ENCODE measurements at places on chromosomes 13 and 19.

DNA sequence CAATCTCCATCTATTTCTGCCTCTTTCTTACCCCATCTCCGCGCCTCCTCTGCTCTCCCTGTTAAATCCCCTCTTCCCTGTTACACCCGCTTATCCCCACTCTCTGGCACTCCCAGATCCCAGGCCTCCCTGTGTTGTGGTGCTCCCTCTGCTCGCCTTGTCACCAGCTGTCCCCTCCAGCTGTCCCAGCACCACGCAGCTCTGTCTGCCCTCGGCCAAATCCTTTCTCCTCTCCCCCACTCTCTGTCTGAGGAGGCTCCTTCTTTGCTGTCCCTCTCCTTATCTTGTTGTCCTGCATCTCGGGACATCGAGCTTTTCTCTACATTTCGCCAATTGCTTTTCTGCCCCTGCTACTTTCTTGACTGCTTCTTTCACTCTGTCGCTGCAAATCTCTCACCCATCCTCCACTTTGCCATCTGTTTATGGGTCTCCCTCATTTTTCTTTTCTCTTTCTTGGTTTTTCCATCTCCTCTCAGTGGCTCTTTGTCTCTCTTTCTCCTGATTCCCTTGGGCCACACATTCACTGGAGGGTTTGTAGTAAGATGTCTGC, 941 bp downstream of the ZNF160 start:
- no peak for DNase-seq

- no peak for DNase-seq
Observed at GRCh38 chr13:45713721-45714120, 11.6 kb downstream of the CBY2 start.

- no peak for DNase-seq
Observed at GRCh38 chr13:113485545-113485944, 5.0 kb downstream of the DCUN1D2 start.

DNA sequence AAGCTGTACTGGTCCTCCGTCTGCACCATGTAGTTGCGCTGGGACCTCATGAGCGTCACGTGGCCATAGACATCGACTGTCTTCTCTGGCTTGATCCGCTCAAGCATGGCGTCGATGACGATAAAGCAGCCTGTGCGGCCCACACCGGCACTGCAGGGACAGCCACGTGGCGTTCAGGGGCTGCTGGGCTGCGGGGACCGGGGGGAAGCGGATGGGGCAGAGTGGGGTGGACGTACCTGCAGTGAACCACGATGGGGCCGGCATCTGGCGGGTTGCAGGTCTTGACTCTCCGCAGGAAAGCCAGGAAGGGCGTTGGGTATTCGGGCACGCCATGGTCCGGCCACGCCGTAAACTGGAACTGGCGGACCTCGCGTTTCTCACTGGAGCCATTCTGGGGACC, 128.5 kb downstream of the PTPRS start:
- no peak for DNase-seq

GRCh38 chr13:32497589-32497988, 41.0 kb downstream of the N4BP2L2 start:
- DNase-seq: no peak

GRCh38 chr19:16223746-16224145, 26.0 kb downstream of the AP1M1 start:
- DNase-seq: no peak

- DNase-seq: no peak
Observed at GRCh38 chr19:39936020-39936419, 1.6 kb upstream of the FCGBP start.

GRCh38 chr13:92677571-92677970, 549.0 kb upstream of the GPC6 start:
- no peak for DNase-seq

- DNase-seq: no peak
Observed at GRCh38 chr13:112204346-112205327, 137.7 kb downstream of the SOX1 start.

DNA sequence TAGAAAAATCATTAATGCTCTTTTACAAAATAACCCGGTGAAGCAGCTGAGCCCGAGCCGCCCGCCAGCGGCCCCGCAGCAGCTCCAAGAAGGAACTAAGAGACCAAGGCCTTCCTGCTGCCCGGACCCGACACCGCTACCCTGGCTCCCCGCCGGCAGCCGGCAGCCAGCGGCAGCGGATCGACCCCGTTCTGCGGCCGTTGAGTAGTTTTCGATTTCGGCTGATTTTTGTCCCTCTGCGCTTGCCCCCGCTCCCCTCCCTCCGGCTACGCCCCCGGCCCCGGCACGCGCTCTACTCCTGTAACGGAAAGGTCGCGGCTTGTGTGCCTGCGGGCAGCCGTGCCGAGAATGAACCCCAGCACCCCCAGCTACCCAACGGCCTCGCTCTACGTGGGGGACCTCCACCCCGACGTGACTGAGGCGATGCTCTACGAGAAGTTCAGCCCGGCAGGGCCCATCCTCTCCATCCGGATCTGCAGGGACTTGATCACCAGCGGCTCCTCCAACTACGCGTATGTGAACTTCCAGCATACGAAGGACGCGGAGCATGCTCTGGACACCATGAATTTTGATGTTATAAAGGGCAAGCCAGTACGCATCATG, at the start of gene PABPC3:
Gene PABPC3, plus strand, starts transcription at position 286 of the 603 bp plus-strand sequence. Its CDS starts 63 bp downstream, at position 349.
- no peak for DNase-seq

DNA sequence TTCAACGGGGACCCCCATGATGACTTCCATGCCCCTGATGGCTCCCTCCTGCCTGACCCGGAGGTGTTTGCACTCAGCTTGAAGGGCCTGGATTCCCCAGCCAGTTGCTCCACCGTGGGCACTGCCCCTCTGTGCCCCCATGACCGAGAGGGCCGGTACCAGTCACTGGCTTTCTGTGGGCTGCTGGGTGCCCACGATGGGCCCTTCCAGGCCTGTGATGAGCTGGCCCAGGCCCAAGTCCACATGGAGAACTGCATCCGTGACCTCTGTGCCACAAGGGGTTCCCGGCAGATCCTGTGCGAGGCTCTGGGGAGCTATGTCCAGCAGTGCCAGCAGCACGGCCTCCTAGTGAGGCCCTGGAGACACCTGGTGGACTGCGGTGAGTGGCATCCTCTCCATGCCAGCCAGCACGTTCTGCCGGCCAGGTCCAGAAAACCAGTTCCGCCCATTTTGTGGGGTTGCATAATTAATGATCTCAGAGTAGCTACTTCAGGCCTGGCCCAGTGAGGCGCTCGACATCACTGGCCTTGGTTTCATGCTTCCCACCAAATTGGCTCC, 34.9 kb upstream of the FXYD3 start:
- no peak for DNase-seq

DNA sequence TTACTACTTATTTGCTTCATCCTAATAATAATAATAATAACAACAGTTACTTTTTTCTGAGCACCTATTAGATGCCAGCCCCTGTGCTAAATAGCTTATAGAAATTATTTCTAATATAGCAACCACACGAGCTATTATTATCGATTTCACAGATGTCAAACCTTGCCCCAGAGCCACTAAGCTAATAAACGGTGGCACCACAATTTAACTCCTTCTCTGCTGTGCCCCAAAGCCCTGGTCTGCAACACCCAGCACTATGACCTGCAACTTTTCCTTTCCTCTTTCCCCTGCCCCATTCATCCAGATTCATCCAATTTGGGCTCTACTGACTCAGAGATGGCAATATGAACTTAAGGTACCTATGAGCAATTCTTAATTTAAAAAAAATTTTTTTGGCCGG, 6.4 kb downstream of the RFX2 start:
- DNase-seq: no peak

DNA sequence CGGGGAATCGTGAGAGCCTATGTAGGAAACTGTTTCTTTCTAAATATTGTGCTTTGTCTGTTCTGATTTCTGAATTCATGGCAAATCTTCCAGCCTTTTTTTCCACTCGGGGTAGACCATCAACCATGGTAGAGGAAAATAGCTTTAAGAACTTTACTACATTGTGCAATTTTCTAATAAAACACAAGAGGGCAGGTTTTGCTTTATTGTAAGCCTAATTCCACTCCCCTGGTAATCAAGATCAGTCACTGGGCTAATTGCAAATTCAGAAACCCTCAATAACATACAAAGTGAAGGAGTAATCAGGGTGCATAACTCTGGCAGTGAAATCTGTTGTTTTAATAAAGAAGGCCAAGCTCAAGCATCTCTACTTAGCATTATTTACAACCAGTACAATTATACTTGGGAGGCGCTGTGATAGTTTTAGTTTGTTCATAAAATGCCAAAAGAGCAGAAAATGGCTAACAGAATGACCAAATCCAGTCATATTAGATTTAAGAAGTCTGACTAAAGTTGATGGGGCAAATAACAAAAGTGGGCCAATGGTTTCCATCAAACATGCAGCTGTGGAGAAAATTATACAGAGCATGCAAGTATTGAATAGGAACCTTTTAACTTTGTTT, 43.8 kb downstream of the DCT start:
- DNase-seq: peak; percentile 67

GRCh38 chr19:15595069-15595468, 19.9 kb upstream of the CYP4F8 start:
- no peak for DNase-seq

- DNase-seq: no peak
Observed at GRCh38 chr13:108877300-108877699, 247.9 kb downstream of the MYO16 start.

GRCh38 chr13:91792054-91792453, 393.6 kb downstream of the GPC5 start:
- no peak for DNase-seq

DNA sequence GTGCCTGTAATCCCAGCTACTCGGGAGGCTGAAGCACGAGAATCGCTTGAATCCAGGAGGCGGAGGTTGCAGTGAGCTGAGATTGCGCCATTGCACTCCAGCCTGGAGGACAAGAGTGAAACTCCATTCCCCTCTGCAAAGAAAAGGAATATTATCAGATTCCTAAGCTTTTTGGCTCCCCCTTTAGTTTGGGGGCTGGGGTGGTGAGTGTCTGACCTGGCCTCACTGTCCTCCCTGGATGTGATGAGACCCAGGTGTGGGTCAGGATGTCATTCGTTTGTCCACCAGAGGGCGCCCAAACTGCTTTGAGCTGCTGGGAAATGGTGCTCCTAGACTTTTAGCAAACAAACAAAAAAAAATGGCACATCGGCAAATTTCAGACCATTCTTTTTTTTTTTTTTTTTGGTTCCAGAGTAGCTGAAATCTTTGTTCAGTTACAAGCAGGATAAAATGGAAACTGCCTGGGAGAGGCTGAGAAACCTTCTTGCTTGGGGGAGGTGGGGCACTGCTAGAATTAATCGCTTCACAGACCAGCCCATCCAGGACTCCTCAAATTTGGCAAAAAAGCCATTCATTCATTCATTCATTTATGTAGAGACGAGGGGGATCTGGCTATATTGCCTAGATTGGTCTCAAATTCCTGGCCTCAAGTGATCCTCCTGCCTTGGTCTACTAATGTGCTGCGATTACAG, 29.4 kb downstream of the SPC24 start:
- DNase-seq: peak; percentile 77

- no peak for DNase-seq
Observed at GRCh38 chr13:26503826-26504594, 53.5 kb upstream of the WASF3 start.

DNA sequence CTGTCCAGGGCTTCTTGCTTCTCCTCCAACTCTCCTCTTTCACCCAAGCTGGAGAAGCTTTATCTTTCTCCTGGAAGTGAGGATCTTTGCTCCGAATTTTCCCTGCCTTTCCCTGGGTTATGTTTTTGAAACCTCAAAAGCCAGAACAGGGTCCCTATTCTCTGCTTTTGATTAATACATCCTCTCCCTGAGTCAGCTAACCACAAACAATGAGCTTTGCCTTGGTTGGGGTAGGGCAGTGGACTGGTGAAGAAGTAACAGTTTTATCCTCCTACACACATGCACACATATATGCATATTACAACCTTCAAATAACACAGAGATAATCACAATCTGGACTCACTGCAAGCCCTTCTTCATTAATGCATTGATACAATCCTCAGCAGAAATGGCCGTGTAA, 44.6 kb downstream of the DLEU7 start:
- no peak for DNase-seq

DNA sequence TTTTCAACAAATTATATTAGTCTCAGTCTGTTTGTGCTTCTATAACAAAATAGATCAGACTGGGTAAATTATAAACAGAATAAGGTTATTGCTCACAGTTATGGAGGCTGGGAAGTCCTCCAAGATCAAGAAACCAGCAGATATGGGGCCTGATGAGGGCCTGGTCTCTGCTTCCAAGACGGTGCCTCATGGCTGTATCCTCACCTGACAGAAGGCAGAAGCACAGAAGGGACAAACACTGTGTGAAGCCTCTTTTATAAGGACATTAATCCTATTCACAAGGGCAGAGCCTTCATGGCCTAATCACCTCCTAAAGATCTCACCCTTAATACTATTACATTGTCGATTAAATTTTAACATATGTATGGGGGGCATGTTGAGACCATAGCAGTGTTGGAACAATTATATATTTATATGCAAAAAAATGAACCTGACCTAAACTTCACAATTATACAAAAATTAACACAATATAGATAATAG, 12.7 kb downstream of the F10 start:
- DNase-seq: no peak

DNA sequence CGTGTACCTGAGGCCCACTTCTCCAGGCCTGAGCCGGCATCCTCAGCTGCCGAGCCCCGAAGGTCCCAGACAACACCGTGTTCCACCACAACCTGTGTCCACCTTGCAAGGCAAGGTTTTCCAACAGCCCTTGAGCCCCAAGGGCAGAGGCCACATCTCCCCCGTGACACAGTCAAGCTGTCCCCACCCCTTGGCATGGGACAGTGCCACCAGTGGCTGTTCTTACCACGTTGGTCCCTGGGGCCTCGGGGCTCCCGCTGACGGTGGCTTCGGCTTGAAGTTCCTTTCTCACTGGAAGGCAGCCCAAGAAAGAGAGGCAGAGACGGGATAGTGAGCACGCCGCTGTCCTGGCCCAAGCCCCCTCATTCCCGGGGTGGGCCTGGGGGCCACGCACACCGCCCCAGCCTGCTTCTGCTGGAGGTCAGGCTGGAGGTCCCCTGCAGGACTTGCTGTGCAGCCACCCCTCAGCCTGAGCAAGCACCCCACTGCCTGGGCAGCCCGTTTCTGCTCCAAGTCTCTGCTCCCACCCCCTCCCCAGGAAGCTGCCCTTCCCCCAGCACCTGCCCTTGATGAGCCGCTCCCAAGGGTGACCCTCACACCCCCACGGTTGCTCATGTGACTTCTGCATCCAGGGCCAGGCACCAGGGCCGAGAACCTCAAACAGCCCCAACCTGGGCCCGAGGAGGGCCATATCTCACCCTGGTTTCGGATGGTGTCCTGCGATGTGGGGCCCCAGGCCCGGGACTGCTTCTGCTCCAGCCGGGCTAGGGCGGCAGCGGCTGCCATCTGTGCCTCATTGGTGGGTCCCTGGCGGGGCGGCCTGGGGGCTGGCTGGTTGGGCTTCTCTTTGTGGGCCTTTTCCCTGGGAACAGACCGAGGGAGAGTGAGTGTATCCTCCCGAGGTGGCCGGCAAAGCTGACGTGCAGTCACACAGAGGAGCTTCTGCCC, 4.1 kb downstream of the UBXN6 start:
- DNase-seq: no peak

DNA sequence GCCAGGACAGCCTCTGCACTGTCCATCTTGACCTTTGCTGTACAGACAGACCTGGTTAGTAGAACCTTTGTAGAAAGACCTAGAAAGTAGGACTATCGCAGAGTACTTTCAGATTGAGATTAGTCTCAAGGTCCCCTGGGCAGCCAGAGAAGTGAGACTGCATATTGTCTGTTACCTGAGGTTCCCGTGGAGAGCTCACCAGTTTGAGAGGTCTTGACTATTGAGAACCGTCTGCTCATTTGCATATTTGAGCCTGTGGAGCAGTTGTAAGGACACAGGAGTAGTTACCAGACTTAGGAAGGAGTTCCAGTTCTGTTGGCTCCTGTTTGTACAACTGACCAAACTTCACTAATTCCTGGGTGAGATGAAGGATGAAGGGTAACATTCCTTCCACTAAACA, 66.2 kb downstream of the SPATA13 start:
- no peak for DNase-seq
